Hypothalamus (tissue), 51 donors: ENCODE measurements at places on chromosomes 3 and 15.

GRCh38 chr3:78889348-78889747 is 878.5 kb downstream of the ROBO1 start:
- no peak for DNase-seq

GRCh38 chr3:54575618-54575960 is 352.3 kb downstream of the LRTM1 start:
- no peak for DNase-seq

- no peak for DNase-seq
Measured at GRCh38 chr3:34312684-34313083, 514.3 kb downstream of the PDCD6IP start.

- no peak for DNase-seq
Measured at GRCh38 chr3:181880331-181880730, 168.6 kb downstream of the SOX2 start.

DNA sequence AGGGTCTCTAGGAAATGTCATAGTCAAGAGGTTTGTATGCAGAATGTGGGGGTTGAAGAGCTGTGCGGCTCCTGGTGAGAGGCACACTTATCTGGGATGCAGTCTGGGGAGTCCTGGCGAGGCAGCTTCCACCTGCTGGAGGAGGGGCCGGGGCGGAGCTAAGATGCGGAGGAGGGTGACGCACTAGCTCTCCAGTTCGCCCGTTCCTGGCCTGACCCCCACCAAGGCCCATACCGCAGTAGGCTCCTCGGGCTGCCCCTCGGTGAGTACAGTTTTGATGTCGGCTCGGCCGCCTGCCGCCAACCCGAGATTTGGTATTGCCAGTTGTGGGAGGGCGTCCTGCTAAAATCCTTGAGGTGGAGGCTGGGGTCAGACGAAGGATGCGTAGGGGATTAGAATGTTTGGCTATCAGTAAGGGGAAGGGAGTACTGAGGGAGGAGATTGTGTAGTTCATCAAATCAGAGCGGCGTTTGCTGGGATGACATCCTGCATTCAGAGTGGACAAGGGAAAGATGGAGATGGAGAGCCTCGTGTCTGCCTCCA is at the start of gene SCG5:
TSS of gene SCG5 (plus strand) at position 194 of the 543 bp plus-strand sequence. CDS start 1,883 bp downstream, outside the sequence.
- peak; percentile 67 for DNase-seq
